ENCODE measurements at places on chromosomes 7 and 10. TPM values are rescaled to one million over a fixed set of nuclear protein-coding genes. Genes with fewer than 3 reads are reported as not detected.

Gene GFRA1
- 43.8 TPM for total RNA-seq

Gene CEP55
- total RNA-seq = 6.2 TPM

Gene MMRN2
- total RNA-seq = 40.6 TPM

Gene SPDYE2
- not detected for total RNA-seq

Gene RTKN2
- total RNA-seq = 5.7 TPM

Gene GSAP
- total RNA-seq = 13.8 TPM

Gene HMX3
- total RNA-seq = 0.82 TPM
